Stimulated activated CD8-positive, alpha-beta memory T cell treated with anti-CD3 and anti-CD28 coated beads, Interleukin-4, amount 100 ng/mL, for 1 hour (primary cell): ENCODE measurements at places on chromosomes 11 and 22.
A peak's percentile ranks its signal among the peaks of the same experiment; 100 is the strongest.

DNA sequence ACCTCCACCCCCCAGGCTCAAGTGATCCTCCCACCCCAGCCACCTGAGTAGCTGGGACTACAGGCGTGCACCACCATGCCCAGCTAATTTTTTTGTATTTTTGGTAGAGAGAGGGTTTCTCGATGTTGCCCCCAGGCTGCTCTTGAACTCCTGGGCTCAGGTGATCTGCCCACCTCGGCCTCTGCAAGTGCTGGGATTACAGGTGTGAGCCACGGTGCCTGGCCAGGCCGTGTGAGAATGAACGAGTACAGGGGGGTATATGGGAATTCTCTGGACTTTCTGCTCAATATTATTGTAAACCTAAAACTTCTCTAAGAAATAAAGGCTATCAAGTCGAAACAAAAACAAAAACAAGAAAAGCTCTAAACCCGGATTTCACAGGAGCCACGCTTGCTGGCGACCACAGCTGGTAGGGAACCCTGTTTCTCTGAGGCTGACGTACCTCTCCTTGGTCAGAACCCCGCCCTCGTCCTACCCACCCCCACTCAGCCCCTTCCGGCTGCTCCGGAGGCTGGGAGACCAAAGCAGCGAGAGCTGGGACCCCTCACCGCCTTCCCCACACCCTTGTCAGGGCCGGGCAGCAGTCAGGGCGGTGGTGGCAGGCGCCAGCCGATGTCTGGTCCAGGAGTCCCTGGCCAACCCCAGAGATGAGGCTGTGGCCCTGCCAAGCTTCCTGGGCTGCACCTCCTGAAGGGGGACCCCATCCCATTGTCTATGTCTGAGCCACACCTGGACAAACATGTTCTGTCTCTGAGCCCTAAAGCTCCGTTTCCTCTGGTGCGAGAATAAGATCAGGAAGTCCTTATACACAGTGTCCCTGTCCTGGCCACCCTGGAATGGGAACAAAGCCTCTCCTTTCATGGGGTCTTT is 52.1 kb downstream of the LINC01488 start:
- DNase-seq = no peak

- peak; percentile 20 for DNase-seq
These were observed 10.4 kb upstream of the SUN2 start for GRCh38 chr22:38766076-38766777.

GRCh38 chr22:24190596-24191208 is 9.4 kb downstream of the SUSD2 start:
- no peak for DNase-seq

DNA sequence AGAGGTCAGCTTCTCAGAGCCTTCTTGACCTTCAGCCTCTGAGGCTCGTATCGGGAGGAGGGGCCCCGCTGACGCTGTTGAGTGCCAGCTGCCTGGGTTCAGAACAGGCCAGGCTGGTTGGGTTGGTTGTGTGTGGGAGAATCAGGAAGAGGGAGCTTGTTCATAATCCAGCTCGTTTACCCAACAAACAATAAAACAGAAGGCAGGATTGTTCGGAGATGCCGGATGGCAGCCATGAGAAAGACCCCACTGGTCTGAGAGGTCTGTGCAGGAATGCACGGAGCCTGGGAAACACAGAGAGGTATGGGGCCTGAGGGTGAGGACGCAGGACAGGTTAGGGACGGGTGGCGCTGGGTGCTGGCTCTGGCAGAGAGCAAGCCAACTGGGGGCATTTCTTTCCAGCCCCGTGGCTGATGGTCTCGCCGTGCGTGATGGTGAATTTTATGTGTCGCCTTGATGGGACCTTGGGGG is 31.6 kb upstream of the SHANK2 start:
- no peak for DNase-seq

DNA sequence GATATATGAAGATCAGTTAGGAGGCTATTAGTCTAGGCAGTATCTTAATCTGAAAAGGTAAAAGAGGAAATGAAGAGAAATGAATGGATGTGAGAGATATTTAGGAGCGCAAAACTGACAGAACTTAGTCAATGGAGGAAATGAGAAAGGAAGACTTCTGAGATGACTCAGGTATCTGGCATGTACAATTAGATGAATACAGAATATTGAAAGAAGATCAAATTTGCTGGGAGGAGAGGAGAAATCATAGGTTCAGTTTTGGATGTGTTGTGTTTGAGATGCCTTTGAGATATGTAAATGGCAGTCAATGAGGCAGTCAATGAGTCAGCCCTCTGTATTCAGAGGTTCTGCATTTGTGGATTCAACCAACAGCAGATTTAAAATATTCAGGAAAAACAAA is 42.9 kb upstream of the GAB2 start:
- DNase-seq = no peak

- DNase-seq = no peak
These were observed 7.2 kb upstream of the SLN start for GRCh38 chr11:107719073-107719472.

GRCh38 chr22:24592851-24593558 is at the start of gene LRRC75B:
Gene LRRC75B (minus strand): TSS chr22:24593073. CDS start chr22:24593039, 34 bp downstream.
- DNase-seq = no peak

DNA sequence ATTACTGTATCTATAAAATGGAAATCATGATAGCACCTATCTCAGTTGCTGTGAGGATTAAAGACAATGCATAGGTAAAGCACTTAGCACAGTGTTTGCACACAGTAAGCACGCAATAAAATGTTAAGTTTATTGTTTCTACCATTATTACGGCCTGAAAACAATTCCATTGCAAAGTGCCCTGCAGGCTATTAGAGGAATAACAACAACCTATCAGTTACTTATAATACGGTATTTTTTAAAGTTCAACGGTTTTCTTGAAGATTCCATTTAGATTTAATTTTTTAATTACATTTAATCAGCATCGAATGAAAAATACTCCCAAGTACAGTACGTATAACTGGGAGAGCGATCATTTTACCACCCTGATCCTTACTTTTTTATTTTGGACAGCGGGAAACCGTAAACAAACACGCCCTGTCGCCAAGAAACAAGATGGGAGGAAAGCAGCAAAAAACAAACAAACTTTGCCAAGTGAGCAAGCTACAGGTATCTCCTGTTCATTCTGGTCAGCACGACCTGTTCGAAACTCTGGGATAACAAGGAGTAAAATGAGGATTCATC is 893 bp downstream of the SLC36A4 start:
- DNase-seq = no peak

DNA sequence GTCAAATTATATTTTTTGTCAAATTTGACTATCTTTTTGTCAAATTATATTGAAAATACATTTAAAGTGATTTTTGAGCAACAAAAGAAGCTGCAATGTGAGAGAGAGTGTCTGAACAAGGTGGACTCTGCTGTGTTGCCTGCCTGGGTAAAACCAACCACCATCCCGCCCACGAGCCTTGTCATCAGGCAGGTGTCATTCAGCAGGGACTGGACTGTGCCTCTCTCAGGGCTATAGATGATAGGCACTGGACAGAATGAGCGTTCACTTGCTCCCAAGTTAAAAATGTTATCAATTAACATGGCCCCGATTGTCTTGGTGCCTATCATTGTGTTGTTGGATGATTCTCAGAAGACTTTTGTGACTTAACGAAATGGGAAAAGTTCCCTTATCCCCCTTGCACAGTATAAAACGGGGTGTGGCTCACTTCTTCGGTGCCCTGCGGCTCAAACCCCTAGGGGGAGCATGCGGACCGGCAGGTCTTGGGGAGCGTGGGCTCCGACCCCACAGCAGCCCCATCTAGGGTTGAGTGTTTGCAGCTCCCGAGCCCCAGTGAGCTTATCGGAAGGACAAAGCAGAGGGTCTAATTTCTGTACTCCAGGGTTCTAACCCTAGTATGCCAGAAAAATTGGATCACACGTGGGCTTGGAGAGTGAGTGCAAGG is 1.7 kb downstream of the APOL5 start:
- DNase-seq = no peak

GRCh38 chr22:39815932-39816331 is 77.6 kb downstream of the ENTHD1 start:
- no peak for DNase-seq
